ENCODE measurements at places on chromosomes 1 and 21.

DNA sequence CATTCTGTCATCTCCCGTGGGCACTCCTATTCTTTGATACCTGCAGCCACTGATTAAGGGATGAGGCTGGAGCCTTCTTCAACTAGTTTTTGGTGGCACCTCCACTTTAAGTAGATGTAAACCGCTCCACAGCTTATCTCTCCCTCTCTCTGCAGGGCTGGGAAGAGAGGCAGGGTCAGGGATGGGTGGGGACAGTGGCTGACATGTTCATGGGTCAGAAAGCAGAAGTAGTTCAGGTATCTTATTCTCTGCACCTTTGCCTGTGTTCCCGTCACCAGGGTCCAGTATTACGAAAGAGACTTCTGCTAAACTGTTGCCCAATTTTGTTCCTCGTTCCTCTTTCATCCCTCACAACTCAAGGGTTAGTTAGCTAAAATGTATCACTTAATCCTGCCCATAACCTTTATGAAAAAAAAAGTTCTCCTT is 51.7 kb upstream of the EDEM3 start:
- DNase-seq: no peak

- no peak for DNase-seq
These were observed 116.3 kb downstream of the DAB1 start for GRCh38 chr1:57307392-57308170.

- DNase-seq: no peak
These were observed 22.7 kb downstream of the MATN1 start for GRCh38 chr1:30700528-30701257.

DNA sequence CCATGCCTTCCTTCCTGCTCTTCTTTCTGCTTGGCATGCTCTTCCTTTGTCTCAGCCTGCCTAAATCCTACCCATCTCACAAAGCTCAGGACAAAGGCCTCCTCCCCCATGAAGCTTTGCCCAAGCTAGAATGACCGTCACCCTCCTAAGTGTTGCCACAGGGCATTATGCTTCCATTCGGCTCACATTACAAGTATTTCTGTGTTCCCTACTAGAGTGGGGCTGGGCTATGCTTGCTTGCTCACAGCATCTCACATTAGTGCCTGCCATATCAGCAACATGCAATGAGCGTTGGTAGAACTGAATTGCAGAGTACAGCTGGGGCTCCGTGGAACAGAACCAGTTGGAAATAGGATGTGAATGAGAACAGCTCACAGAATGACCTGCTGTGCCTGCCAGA is 82.8 kb downstream of the CD58 start:
- no peak for DNase-seq

DNA sequence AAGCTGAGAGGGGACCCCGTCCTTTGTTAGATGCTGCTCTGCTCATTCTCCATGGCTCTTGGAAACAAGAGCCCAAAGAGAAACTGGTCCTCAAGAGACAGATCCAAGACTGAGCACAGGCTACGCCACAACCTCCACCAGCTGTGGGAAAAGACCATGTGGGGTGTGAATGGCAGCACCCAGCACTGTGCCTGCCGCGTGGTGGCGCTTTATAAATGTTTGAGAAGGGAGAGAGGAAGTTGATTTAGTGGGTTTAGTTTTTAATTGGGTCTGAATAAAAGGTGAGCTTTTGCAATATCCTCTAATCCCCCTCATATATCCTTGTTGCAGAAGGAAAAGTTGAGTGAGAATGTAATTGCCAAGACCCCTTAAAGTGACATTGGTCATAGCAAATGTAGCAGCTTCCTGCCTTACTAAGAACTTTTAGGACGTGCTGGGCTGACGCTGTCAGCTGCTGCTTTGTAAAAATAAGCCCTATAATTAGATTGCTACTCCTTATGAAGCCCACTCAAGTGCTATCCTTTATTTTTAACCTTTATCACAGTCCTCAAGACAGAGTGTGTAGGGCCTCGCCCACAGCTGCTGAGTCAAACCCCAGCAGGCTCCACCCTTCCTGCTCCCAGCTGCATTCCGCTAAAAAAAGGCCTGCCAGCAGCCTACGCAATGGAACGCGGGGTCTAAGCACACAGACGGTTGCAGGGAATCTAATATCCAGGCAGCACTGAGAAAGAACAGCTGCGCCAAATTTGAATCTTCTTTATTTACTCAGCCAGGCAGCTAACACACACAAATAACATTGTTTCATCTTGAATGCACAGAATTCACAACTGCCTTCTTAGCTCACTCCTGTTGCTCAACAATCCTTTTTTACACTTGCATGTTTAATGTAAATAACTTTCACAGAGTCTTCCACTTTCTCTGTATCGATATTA is 47.4 kb upstream of the PRDX6 start:
- peak; percentile 67 for DNase-seq

- DNase-seq: no peak
These were observed 52.5 kb upstream of the KCNA3 start for GRCh38 chr1:110727246-110727645.

- no peak for DNase-seq
These were observed 16.2 kb downstream of the PROX1 start for GRCh38 chr1:214004014-214004413.

- DNase-seq: no peak
These were observed 77.0 kb downstream of the CTH start for GRCh38 chr1:70487910-70488665.

- no peak for DNase-seq
These were observed 92.8 kb upstream of the CACNA1E start for GRCh38 chr1:181390410-181391077.

GRCh38 chr1:85398391-85399064 is 66.4 kb downstream of the DDAH1 start:
- no peak for DNase-seq

DNA sequence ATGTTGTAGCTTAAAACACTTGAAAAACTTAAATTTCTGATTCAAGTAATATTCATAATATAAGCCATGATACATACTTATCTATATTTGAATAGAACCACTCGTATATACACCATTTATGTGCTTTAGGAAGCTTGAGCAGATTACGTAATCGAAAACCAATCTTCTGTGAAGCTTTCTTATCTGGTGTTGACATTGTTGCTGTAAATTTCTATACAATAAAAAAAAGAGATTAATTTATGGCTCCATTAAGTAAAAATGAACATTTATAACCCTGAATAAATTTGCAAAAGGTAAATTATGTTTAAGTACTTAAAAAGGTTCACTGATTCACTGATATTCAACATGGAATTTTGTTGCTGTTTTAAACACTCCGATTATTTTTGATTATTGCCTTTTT is 21.4 kb downstream of the LIN9 start:
- DNase-seq: no peak

- DNase-seq: no peak
These were observed 210.2 kb downstream of the APP start for GRCh38 chr21:25960402-25960801.

DNA sequence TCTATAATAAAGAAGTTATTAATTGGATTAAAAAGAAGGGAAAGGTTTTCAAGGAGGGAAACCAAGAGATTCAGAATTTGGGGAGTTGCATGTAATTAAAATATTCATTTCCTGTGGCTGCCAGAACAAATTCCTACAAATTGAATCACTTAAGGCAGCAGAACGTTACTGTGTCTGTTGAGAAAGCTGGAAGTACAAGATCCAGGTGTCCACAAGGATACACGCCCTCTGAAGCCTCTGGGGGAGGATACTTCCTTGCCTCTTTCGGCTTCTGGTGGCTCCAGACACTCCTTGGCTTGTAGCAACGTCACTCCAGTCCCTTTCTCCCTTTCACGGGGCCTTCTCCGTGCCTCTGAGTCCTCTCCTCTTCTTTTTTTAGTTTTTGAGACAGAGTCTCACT is 67.9 kb downstream of the KAZN start:
- DNase-seq: no peak

GRCh38 chr1:19157653-19158052 is 52.4 kb downstream of the UBR4 start:
- DNase-seq: no peak

GRCh38 chr21:32329331-32329730 is 30.7 kb downstream of the MRAP start:
- peak; percentile 46 for DNase-seq

DNA sequence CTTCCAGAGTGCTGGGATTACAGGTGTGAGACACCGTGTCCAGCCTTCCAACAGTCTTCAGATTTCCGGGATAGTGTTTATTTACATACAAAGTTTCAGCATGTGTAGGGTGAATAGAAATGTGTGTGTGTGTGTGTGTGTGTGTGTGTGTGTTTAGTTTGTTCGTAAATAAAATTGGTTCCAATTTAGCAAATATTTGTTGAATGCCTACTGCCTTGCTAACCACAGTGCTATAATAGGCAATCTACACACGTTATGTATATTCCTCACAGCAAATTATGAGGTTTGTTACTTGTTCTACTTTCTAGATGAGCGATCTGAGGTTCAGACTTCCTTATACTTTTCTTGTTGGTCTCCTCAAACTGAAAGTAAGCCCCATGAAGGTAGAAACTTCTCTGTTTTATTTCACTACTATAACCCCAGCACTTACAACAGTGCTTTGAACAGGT is 32.8 kb upstream of the EPS15 start:
- DNase-seq: no peak

DNA sequence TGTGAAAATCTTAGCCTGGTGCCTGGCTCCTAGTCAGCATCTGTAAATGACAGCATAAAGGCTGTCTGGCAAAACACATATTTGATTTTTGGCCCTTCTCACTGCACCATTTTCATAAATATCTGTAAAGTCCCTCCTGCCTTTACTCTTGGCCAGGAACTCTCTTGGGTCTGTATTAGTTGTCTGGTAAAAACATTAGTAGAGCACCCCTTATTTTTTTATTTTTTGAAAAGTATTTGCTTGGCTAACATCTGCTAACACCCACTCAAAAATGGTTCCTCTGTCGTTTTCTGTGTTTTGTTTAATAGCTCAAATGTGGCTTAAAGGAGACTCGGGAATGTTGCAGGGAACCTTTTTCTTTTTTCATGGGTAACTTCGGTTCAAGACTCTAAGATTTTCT is 293.4 kb downstream of the HMCN1 start:
- no peak for DNase-seq

- no peak for DNase-seq
These were observed 256.8 kb downstream of the DISC1 start for GRCh38 chr1:231883382-231883781.

DNA sequence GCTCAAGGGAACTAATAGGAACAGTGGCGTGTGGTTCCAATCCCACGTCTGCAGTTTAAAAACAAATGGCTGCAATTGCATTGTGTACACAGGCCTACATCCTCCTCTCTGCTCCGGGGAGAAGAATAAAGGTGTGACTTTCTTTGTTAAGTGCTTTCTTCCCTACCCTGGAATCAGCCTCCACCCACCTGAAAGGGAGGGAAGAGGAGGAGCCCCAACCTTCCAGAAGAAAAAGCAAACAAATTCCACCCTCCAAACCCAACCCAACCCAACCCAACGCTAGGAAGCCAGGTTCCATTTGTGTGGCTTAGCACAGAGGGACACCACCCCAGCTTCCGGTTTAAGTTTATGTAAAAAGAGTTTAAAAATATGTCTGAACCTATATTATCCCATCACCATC is 11.8 kb upstream of the BACE2 start:
- DNase-seq: no peak

GRCh38 chr1:245084551-245084950 is 70.2 kb upstream of the KIF26B start:
- DNase-seq: no peak

Measured in left renal pelvis (tissue), 4 donors.